Stimulated activated CD8-positive, alpha-beta memory T cell treated with anti-CD3 and anti-CD28 coated beads, Interleukin-4, amount 100 ng/mL, for 1 hour (primary cell): ENCODE measurements at places on chromosomes 3 and 15.

DNA sequence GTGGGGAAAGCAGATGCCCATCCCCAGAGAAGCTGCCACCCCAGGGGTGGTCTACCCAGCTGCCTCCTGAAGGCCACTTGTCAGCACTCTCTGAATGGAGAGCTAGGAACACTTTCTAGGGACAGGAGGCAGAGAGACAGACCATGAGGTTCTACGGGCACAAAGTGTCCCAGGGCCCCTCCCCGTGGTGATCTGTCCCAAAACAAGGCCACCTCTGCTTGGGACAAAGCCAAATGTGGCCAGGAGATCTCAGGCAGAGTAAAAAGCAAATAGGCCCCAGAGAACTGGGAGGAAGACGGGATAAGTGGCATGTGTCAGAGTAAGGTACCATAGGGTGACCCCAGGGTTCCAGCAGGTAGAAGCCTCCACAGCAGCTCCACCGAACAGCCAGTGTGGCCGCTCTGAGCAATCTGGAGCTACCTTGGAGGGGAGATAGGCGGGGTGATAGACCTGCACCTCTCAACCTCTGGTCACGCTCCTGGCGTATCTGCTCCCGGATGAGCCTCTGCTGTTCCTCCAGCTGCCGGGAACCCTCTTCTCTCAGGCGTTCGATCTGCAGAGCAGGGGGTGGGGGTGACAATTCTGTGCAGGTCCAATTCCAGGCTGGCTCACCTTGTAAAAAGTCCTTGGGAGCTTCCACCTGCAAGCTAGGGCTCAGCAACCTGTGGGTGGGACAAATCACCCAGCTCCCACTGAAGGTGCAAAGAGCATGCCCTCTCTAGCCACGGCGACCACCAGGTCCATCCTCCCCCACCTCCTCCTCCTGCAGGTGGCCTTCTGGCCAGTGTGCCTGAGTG, 6.2 kb downstream of the C15orf62 start:
- DNase-seq: no peak

GRCh38 chr3:192188218-192188835, 539.0 kb downstream of the FGF12 start:
- DNase-seq: no peak

- DNase-seq: no peak
These were observed 69.7 kb downstream of the WDR76 start for GRCh38 chr15:43896543-43896942.

DNA sequence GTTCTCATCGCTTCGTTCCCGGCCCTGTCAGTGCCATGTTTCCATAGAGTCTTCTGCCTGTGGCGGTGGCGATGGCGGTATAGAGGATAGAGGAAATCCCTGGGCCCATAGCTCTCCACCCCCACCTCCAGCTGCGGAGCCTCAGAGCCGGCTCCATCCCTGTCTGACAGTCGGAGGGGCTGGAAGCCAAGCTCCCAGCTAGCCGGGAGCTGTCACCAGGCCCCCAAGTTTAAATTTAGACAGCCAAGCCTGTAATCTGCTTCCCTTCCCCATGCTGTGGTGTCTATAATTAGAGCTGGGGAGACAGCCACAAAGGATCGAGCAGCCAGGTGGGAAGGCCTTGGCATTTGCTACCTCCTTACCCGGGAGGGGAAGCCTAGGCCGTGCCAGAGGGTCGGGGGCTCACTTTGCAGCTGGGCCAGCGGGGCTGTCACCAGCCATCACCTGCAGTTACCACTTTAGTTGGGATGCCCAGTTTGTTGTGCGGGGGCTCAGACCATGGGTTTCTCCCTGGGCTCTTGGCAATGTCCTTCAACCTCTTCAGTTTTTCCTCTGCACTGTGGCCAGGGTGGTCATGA, 56.3 kb upstream of the SEC13 start:
- no peak for DNase-seq

DNA sequence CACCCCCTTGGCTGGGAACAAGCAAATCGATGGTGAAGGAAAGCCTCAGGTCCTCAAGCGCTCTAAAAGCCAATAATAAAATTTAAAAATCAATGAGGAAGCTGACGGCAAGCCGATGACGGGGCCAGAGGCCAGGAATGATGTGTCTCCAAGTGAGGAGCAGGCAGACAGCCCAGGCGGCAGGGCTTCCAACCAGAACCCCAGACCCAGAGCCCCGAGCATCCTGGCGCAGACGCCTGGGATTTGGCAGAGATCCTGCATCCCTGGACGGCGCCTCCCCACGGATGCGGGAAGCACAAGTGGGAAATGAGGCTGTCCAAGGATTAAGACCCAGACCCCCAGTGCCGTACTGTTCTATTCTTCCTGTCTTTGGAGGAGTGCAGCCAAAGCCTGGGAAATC, 123.0 kb upstream of the PROK2 start:
- DNase-seq: no peak

DNA sequence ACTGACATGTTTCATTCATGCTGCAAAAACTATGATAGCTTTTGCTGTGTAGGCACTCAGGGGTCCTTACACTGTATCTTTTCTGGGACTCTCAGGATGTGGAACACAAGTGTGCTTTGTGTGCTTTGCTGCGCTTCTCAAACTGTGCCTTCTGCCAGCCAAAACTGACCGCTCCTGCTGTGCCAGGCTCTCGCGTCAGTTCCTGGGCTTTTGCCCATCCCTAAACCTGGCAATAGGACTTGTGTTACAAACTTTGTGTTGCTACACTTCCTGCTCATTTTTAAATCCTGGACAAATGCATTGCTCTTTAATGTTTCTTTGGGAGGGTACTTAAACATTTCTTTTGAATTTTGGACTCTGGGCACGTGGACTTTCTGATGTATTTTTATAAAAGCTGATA, 60.3 kb downstream of the DIPK2A start:
- no peak for DNase-seq

- no peak for DNase-seq
These were observed 248.7 kb downstream of the ZIC4 start for GRCh38 chr3:147157631-147158030.

GRCh38 chr3:27847697-27848096, 125.6 kb upstream of the EOMES start:
- no peak for DNase-seq

- no peak for DNase-seq
These were observed 105.7 kb downstream of the MBNL1 start for GRCh38 chr3:152374262-152374990.

GRCh38 chr3:137420198-137420995, 343.7 kb upstream of the SOX14 start:
- no peak for DNase-seq

DNA sequence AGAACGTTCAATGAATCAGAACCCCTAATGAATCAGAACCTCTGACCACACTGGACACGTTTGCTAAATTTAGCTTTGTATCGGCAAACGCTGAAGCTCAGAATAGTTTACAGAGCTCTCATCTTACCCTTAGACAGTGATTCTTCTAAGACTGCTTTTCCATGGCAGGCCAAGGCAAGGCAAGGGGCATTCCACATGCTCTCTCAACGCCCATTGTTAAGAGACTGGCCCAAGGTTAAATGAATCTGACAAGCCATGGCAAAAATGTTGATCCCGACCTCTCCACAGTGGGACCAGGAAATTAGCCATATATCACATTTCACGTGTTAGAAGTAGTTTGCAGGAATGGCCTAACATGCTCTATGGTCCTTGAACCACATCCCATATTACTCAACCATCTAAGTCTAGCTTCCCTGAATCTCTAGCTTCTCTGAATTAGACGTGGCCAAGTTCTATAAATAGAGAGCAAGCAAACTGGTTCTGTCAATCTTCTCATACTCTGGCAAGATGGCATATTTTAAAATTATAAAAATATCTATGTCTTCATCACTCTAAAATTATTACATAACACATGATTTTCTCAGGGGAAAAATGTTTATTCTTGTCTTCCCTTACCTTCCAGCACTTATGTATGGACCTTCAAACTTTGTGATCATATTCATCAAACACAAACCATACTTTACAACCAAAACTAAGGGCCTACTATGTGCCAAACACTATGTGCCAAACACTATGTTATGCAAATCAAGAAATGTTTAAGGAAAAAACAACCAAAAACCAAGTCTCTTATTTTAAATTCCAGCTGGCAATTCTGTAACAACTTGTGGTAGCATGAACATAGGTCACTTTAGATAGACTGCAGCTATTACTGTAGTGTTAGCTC, 54.3 kb downstream of the AAGAB start:
- DNase-seq: no peak

DNA sequence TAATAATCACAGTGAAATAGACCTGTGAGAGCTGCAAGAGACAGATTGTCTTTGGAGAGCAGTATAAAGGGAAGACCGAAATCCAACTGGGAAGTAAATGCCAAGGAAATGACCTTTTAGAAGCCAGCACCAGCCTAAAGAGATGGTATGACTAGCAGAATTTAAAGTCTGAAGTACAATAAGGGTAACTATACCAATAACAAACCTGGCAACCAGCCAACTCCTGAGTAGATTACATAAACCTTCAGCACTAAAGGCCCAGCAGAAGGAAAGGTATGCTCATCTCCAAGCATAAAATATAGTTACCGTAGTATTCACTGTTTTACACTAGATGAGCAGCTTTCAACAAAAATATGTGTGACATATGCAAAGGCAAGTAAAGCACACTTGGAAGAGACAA, 155.1 kb upstream of the SATB1 start:
- no peak for DNase-seq
